Neural crest cell (in vitro differentiated cells): ENCODE measurements at places on chromosomes 4 and X. TPM values are rescaled to one million over a fixed set of nuclear protein-coding genes. Genes with fewer than 3 reads are reported as not detected.

- peak; percentile 55 for DNase-seq
These were observed 332.7 kb upstream of the IGFBP7 start for GRCh38 chr4:57442831-57443291.

- no peak for DNase-seq
These were observed 90.7 kb upstream of the GPC3 start for GRCh38 chrX:134075894-134076718.

DNA sequence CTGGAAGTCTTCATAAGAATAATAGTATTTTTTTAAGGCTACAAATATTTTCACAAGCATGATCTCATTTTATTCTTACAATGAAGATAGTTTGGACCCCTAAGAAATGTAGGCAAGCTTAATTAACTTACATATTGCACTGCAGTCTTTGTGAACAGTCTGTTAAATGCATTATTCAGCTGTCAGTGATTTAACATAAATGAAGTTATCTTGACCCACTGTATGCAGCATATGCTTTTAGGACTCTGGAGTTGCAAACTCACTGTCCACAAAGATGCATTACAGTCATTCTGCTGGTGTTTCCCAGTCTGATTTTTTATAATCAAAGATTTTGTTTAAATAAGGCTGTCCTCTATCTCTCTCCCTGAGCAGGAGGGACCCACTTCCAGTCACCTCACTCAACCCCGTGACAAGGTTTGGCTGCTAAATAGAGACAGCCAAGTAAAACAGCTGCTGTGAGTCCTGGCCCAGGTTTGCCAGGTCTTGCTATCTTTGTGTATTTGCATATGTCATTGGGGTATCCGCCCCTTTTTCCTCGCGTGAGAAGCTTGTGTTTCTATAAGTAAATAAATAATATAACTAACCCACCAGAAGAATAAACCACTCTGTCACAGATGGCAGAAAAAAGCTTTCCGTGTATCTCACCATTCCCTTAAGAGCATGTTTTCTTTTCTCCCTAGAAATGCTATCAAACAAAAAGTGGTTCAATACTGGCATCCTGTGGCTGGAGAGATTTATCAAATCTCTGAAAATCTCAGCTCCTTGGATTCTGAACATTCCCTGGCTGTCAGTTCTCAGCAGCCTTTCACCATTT, 67.0 kb downstream of the SLC7A11 start:
- DNase-seq: no peak

DNA sequence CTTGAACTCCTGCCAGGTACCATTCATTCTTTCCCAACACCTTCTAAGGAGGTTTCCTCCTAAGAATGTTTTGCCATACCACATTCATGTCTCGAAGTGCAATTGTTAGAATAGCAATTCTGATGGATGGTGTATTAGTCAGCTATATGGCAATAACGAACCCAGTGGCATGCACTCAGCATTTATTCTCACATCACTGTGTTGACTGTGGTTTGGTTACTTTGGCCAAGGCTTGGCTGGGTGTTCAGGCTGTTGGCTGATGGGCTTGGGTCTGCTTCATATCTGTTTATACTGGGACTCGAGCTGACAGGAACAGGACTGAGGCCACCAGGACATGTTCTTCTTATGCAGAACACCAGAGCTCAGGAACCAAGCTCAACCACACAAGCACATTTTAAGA, 31.7 kb downstream of the PSAPL1 start:
- DNase-seq: no peak

GRCh38 chr4:24794916-24795665, at the start of gene SOD3:
Gene SOD3, plus strand, starts transcription at chr4:24795573. Its CDS starts 3,949 bp downstream, at chr4:24799522.
- DNase-seq: peak; percentile 39

- DNase-seq: no peak
These were observed 339.8 kb downstream of the PCDH7 start for GRCh38 chr4:31059753-31060522.

- no peak for DNase-seq
These were observed 104.6 kb upstream of the ETNPPL start for GRCh38 chr4:108867476-108867875.

DNA sequence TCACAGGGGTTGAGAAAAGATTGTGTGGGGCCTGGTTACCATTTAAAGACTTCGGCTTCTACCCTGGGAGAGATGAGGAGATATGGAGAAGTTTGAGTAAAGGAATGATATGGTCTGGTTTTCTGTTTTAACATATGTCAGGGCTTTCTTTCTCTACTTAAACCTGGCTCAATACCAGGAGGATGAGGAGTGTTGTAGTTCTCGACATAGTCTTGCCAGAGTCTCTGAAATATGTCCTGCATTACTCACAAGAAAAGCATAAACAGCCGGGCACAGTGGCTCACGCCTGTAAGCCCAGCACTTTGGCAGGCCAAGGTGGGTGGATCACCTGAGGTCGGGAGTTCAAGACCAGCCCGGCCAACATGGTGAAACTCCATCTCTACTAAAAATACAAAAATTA, 16.4 kb upstream of the ACE2 start:
- DNase-seq: no peak

The ZAR1 gene
- total RNA-seq: 0.27 TPM in 1 of 2 replicates, not detected in the other

DNA sequence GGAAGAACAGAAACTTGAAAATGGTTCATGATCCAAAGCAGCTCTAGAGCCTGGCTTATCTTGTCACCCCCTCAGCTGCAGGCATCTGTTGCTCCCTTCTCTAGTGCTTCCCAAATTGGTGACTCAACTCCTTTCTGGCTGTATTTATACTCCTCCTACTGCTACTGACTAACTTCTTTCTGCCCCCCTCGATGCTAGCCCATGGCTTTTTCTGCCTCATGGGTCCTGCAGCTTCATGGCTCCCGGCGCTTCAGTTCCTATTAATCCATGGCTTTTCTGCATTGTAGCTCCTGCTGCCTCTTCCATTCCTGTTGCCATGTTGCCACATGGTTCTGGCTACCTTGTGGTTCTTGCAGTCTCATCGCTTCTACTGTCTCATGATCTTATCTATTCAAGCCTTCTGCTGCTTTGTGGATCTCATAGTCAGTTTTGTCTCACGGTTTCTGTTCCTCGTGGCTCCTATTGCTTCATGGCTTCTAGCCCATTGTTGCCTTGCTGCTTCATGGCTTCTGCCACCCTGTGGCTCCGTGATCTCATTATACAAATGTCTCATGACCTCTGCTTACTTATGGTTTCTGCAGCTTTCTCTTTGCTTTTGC, 48.1 kb downstream of the SMC1A start:
- no peak for DNase-seq

GRCh38 chrX:139929876-139930275, 3.0 kb downstream of the ATP11C start:
- DNase-seq: no peak

DNA sequence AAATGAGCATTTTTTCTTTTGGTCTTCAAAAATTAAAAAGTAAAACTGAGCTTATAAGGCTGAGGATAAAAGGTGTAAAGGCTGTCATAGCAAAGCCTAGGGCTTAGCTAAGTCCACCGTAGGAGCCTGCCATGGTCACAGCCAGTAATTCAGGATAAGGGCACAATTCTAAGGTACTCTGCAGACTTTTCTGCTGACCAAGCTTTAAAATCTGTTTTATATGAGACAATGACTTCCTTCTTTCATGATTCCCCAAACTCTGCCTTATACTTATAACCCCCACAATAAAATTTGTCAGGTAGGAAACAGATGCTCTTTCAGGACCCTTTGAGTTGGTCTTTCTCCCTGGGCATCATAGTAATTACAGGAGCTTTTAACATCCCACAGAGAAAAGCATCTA, 138.5 kb downstream of the COL4A6 start:
- DNase-seq: no peak

The SLITRK2 gene
- 8.3 and 8.8 TPM in 2 replicates for total RNA-seq

The CENPVL1 gene
- 1.3 and 1.6 TPM in 2 replicates for total RNA-seq

DNA sequence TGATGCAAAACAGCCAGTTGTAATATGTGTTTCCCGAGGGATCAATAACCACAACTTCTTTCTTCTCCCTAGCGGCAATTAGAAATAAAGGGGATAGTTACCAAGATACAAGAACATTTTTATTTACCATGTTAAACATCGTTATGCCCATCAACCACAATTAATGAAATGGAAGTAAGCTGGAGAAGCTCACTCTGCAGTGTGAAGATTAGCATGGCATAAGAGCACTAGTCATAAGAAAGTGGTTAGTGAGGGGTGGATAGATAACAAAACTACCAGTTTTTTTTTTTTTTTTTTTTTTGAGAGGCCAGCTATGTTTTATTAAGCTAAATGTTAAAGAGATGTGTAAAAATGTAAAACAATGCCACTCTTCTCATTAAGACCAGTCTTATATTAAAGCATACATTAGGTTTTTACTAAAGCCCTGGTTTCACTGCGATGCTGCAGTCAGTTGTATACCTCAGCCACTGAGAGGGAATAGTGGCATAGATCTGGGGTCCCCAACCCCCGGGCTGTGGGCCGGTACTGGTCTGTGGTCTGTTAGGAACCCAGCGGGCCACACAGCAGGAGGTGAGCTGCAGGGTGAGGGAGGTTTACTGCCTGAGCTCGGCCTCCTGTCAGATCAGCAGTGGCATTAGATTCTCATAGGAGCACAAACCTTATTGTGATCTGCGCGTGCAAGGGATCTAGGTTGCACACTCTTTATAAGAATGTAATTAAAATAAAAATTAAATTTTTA, 27.9 kb upstream of the NFXL1 start:
- no peak for DNase-seq

The SHISA3 gene
- 24.2 and 25.4 TPM in 2 replicates for total RNA-seq

GRCh38 chr4:56653461-56654237, 27.4 kb downstream of the HOPX start:
- no peak for DNase-seq

DNA sequence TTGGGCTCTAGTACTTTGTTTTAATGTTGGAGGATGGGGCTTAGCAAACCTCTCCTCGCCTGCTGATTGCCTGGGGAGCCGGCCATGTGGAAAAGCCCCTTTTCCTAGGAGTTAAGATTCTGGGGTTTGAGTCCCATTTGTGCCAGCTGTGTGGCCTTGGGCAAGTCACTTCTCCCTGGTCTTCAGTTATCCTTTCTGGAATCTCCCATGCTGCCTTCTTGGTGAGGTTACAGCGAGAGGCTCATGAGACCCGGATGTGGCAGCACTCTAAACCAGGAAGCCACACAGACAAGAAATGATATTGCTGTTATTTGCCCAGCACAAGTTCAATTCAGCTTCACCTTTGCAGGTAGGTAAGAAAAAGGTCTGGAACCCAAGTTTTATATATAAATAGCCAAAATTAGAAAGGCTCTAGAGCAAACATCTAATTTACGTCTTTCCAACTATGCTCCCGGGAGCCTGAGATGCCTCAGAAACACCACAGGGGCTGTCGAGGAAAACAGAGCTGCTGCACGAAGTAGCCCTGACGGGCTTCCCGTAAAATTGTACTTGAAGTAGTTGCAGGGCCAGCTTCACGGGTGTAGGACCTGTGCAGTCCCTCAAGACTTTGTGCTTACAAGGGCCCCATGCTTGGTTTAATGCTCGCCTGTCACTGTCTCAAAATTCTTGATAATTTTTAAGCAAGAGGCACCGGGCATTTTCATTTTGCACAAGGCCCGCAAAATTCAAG, 8.3 kb upstream of the SASH3 start:
- no peak for DNase-seq

- no peak for DNase-seq
These were observed 109.4 kb downstream of the PDHA2 start for GRCh38 chr4:95949136-95949765.

DNA sequence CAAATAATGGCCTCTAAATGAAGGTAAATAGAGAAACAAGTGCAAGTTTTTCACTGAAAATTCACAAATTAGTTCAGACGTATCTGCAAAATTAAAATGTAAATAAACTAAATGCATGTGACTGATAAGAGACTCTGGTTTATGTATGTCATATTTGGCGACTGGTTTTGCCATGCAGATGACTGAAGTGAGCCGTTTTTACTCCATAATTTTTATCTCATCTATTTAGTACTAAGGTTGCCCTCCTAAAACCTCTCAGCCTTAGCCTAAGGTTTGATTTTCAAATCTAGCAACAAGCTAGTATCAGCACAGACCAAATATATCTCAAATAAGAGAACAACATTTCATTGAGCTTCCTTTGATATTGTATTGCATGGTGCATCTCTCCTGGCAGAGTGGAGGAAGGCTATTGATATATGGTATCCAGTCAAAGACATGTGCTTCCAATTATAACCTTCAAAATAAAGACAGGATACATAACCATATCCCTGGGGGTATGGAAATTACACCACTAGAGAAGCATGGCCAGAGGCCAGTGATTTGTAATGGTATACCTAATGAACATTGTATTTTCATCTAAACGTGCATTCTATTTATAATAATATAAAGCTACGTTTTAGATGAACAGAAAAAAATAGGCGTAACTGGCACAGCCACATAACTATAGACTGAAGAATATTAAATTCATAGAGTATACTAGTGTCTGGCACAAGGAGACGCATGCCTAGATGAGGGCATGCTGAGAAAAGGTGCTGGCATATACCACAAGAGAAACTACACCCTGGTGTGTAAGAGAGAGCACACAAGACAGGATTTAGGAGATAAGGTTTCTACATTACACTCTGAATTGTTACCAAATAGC, 392.6 kb upstream of the INTU start:
- no peak for DNase-seq

DNA sequence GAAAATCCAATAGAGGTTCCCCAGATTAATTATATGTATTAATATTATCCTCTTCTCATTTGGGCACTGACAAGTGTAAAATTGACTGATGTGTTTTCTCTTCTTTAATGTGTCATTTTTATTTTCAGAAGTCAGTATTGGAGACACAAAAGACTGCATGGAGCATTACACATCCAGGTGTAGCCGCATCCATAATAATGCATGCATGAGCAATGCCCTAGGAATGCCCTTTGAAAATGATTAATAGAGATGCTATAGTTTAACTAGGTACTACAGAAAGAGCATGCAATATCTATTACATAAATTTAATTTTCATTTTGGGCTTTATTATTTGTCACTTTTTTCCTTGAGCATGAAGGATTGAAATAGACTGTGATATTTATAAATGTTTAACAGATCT, 509.9 kb downstream of the SPOCK3 start:
- no peak for DNase-seq

DNA sequence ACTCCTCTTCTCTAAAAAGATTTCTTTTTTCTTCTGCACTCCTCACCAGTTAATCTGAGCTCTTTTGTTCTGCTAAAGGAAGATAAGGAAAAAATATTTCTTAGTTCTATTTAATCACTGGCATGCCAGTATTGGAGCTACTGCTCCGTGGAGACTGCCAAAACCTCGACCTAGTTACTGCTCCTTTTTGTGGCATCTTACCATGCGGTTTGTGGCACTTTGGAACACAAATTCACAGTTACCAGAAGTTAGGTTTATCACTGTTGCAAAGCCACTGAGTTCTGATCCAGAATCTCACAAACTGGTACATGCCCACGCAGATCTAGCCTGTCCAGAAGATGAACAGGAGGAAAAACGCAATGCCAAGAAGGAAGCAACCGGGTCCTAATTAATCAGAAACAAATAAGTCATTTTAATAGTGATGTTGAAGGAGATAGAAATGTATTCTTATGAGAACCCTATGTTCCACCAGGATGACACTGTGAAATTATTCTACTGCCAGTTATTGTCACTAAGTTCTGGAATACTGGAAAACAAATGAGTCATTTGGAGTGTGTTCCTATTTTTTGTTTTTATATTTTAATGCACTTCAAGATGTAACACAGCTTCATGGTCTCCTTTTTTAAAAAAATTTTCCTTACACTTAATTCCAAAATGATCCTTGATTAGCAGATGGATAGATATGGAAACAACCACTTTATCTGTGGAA, 106.7 kb upstream of the GK2 start:
- DNase-seq: no peak
